Hindlimb muscle (tissue), 1 donor: ENCODE measurements at places on chromosomes 5 and 9. TPM values are rescaled to one million over a fixed set of nuclear protein-coding genes. Genes with fewer than 3 reads are reported as not detected.

Gene FGF10
- polyA plus RNA-seq: 4.9 TPM

Gene CCNB1
- polyA plus RNA-seq: 25.9 TPM

Gene C8G
- polyA plus RNA-seq: 0.90 TPM

Gene G3BP1
- polyA plus RNA-seq: 90.6 TPM

Gene PCDHGA6
- 4.4 TPM for polyA plus RNA-seq

Gene LMX1B
- 0.28 TPM for polyA plus RNA-seq

Gene DOCK8
- polyA plus RNA-seq: 8.2 TPM

Gene SPRY4
- polyA plus RNA-seq: 47.3 TPM

Gene TENT4A
- polyA plus RNA-seq: 19.9 TPM

Gene CWC27
- 21.9 TPM for polyA plus RNA-seq

Gene LCN6
- polyA plus RNA-seq: not detected

Gene CNTRL
- 16.4 TPM for polyA plus RNA-seq

Gene KCNN2
- polyA plus RNA-seq: 9.6 TPM

Gene QRFP
- 0.35 TPM for polyA plus RNA-seq

Gene RAB24
- 23.0 TPM for polyA plus RNA-seq

Gene CDC14B
- polyA plus RNA-seq: 14.3 TPM

Gene PCDHGA4
- polyA plus RNA-seq: 1.6 TPM

Gene SPINK6
- polyA plus RNA-seq: not detected

Gene HACD4
- 1.4 TPM for polyA plus RNA-seq

Gene HRCT1
- 0.83 TPM for polyA plus RNA-seq

Gene PPP3R2
- not detected for polyA plus RNA-seq

Gene PCDHB11
- polyA plus RNA-seq: 4.4 TPM

Gene CYFIP2
- 5.7 TPM for polyA plus RNA-seq

Gene CATSPER3
- polyA plus RNA-seq: 0.93 TPM

Gene FBXL7
- polyA plus RNA-seq: 23.7 TPM

Gene PITX1
- polyA plus RNA-seq: 4.6 TPM

Gene ADGRD2
- polyA plus RNA-seq: not detected

Gene SLC27A4
- 14.6 TPM for polyA plus RNA-seq

Gene F2RL2
- polyA plus RNA-seq: 0.25 TPM

Gene GFI1B
- 0.56 TPM for polyA plus RNA-seq

Gene SLC46A2
- polyA plus RNA-seq: 0.18 TPM

Gene TAF11L12
- not detected for polyA plus RNA-seq

Gene CCDC192
- 0.88 TPM for polyA plus RNA-seq

Gene IL13
- polyA plus RNA-seq: not detected

Gene CER1
- polyA plus RNA-seq: not detected

Gene FBXW11
- polyA plus RNA-seq: 34.5 TPM

Gene LMAN2
- polyA plus RNA-seq: 76.5 TPM

Gene ERAP2
- 8.4 TPM for polyA plus RNA-seq

Gene SV2C
- not detected for polyA plus RNA-seq

Gene SYK
- polyA plus RNA-seq: 5.0 TPM

Gene PTAR1
- polyA plus RNA-seq: 20.9 TPM

Gene TMEM215
- 1.4 TPM for polyA plus RNA-seq

Gene APC
- polyA plus RNA-seq: 29.4 TPM

Gene PCDHA1
- polyA plus RNA-seq: not detected

Gene SLCO6A1
- 0.40 TPM for polyA plus RNA-seq

Gene PCDHB5
- polyA plus RNA-seq: 3.2 TPM

Gene CFAP90
- polyA plus RNA-seq: not detected
